Endothelial cell of umbilical vein (primary cell): ENCODE measurements at places on chromosomes 1 and 21. TPM values are rescaled to one million over a fixed set of nuclear protein-coding genes. Genes with fewer than 3 reads are reported as not detected.
A peak's percentile ranks its signal among the peaks of the same experiment; 100 is the strongest.

- peak; percentile 31 for DNase-seq
Measured at GRCh38 chr1:241985787-241986186, 13.1 kb downstream of the MAP1LC3C start.

DNA sequence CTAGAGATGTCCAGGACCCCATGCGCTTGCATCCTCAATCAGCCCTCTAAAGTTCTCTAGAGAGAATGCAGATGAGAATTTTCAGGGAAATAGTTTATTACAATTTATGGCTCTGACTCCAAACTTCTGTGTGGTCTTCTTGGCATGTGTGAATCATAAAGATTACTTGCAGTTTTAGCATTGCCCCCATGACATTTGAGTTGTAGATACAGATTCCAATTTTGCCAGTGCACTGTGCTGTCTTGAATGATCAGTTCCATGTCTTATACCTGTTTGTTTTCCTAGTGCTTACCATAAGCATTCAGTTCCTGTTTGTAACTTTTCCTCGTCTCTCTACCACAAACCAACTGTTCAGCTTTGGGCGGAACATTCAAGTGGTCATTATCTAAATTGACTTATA lies 4.8 kb downstream of the KRTAP21-3 start:
- no peak for DNase-seq

DNA sequence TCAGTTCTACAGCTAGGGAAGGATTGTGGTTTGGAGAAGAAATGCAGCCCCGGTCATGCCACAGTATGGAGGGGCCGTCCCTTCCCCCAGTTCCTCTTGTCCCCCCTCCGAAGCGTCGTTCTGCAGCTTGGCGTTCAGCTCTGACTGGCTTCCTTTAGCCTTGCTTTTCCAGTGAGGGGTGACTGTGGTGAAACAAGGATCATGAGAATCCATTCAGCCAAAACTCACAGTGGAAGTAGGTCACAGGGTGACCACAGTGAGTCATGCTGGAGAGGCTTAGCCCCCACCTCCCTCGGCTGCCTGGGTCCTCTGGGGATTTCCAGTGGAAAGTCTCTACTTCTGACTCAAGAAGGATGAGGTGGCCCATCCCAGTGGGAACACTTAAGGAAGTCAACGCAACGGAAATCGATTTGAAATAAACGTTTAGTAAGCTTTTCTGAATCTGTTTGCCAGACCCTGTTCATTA lies 37.3 kb upstream of the COL6A2 start:
- DNase-seq, result no peak

DNA sequence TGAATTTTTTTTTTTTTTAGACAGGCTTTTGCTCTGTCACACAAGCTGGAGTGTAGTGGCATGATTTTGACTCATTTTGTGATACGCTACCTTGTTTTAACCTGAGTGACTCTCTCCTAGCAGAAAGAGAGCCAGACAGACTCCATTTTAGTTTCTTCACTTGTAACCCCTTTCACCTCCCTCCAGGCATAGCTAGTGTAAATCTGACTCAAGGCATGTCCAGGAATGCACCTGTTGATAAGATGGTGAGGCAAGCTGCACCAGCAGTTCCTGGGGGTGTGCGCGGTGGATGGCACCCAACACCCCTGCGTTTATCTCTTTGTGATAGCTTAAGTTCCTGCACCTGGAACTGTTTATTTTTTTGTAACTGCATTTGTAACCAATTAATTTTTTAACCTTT lies 4.7 kb upstream of the PHACTR4 start:
- DNase-seq, result no peak

Gene RPTN
- not detected in 2 replicates for total RNA-seq
